ENCODE measurements at places on chromosomes 16 and 17.
A peak's percentile ranks its signal among the peaks of the same experiment; 100 is the strongest.

- DNase-seq: no peak
Measured at GRCh38 chr16:31367853-31368252, 12.9 kb downstream of the ITGAX start.

GRCh38 chr17:22518185-22518584 lies 825.9 kb downstream of the KCNJ18 start:
- no peak for DNase-seq

DNA sequence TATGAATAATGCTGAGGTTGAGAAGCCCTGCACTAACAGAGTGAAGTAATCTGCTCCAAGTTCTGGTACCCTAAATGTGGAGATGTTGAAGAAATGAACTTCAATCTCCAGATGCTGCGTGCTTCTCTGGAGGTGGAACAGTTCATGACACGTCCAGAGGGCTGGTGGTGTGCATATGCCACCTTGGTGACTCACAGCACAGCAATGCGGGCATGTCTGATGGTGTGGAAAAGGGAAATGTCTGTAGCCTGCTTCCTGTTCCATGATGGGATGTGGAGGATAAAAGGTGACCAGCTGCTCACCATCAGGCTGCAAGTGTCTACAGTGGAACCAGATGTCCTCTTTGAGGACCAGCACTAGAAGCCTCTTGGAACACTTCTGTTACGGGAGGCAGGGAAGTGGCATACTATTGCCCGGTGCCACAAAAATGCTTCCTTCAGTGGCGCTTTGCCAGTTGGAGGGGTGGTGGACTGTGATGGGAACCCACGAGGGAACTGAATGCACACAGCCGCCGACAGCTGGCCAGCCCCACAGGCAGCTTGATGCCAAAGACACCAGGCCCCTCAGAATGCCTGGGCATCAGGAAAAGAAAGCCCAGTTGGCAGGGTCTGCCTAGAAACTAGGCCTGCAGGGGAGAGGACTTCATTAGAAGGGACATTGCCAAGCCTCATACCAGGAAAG lies 19.9 kb downstream of the SNX11 start:
- no peak for DNase-seq

DNA sequence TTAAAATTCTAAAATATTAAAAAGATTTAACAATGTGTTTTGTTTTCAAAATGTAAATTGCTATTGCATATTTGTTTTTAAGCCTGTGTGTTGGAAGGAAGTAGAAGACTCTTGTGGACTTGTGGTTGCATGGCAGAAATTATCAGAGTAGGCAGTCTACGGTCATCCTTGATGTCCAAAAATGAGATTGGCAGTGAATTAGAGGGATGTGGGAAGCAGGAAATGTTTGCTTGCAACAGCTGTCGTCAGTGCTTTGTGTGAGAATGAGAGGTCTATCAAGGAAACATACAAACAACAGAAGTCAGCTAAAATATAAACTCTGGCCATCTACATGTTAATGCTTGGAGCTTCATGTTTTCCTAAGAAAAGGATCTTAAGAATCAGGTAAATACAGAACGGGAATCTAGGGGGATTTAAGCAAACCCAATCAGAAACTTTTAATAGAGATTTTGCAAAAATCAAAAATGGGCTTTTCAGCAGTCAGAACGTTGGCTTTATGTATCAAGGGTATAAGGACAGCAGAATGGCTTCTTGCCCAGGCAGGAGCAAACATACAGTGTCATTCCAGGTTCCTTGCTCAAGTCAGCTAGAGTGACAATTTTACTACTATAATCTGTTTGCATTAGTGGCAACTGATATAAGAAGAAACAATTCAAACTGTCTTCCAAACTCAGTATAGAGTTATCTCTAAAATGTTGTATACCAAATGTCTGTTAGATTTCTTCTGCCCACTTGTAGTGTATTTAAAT lies 196.7 kb downstream of the CYB561 start:
- no peak for DNase-seq

DNA sequence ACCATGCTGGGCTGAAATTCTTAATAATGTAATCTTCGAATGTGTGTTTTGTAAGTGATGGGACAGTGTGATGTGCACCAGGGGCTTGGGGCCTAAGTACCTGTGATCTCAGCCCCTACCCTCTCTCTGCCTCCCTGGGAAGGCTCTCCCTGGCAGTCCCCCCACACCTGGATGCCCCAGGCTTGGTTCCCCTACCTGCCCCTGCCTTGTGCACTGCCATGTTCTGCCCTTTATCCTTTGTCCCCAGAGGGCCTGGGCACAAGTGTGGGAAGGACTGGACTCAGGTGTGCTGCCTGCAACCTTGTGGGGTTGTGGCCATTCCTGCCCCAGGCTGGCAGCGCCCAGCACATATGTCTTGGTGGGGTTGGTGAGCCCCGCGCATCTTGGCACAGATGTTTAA lies 55.4 kb upstream of the CREBBP start:
- DNase-seq: no peak

DNA sequence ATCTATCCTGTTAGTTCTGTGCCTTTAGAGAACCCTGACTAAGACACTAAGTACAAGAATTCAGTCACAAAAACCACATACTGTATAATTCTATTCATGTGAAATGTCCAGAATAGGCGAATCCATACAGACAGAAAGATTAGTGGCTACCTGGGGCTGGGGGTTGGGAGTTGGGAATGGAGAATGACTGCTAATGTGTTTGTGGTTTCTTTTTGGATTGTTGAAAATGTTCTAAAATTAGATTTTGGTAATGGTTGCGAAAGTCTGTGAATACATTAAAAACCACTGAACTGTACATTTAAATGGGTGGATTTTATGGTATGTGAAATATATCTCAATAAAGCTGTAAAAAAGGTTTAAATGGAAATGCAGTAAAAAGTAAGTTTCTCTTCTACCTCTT lies 80.4 kb upstream of the AKTIP start:
- DNase-seq: no peak

- no peak for DNase-seq
Measured at GRCh38 chr17:33021731-33022408, 30.2 kb downstream of the SPACA3 start.

DNA sequence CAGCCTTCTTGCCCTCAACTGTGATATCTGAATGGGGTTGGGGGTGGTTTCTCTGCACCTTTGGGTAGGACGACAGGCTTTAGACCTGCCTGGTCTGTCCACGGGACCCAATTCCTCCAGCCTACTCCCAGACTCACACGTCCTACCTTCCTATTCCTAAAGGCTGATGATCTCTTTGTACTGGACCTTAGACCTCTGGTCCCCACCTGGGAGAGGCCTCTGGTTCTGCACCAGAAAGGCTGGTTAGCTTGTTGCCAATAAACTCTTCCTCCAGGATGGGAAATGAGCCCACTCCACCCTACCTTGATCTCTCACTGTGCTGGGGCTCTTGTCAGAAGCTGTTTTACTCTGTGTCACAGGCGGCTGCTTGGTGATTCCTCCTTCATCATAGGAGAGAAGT lies 14.4 kb downstream of the FBF1 start:
- peak; percentile 9 for DNase-seq

- no peak for DNase-seq
Measured at GRCh38 chr17:68621065-68621464, 19.9 kb upstream of the FAM20A start.

GRCh38 chr16:82535262-82535661 lies 91.5 kb upstream of the CDH13 start:
- no peak for DNase-seq

GRCh38 chr16:87140211-87141200 lies 176.7 kb downstream of the C16orf95 start:
- DNase-seq: peak; percentile 61

- DNase-seq: no peak
Measured at GRCh38 chr16:11205754-11206581, 50.0 kb downstream of the SOCS1 start.

DNA sequence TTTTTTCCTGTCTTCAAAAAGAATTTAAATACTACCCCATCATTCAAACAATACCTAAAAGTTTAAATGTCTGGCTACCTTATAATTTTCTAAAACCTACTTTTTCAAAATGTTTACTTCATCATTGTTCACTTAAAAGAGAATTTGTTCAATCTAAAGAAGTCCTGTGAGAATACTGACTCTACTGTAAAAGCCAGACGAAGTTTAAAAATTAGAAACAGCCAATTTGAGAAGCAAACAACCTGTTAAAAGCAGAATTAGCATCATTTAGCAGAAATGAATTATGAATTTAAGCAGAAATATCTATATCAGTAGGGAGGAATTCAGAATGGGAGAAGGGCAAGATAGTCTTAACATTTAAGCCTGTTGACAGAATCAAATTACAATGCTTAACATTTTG lies 2.1 kb downstream of the SKA2 start:
- DNase-seq: no peak

DNA sequence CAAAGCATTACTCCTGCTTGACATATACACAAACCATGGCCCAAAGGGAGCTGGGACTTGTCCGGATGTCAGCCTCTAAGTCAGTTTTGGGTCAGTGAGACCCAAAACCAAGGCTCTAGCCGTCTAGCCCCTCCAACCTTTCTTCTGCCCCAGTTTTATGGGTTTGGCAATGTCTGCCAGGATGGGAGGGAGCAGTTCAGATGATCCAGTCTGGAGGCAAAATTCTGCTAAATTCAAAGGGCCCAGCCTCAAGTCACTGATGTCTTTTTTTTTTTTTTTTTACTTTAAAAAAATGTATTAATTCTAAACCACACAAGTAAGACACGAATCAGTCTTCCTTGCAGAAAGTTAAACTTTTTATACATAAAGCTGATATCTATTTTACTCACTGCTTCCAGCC lies 8.6 kb downstream of the NLRC5 start:
- DNase-seq: no peak

GRCh38 chr17:69489313-69489712 lies 74.8 kb downstream of the MAP2K6 start:
- no peak for DNase-seq

DNA sequence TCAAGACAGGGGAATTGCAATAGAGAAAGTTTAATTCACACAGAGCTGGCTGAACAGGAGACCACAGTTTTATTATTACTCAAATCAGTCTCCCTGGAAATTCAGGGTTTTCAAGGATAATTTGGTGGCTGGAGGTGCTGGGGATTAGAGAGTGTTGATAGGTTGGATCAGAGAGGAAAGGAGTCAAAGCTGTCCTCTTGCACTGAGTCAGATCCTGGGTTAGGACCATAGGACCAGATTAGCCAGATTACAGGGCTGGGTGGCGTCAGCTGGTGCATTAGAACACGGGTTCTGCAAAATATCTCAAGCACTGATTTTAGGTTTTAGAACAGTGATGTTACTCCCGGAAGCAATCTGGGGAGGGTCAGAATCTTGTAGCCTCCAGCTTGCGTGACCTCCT lies 1.8 kb upstream of the NSMCE1 start:
- DNase-seq: no peak

- DNase-seq: no peak
Measured at GRCh38 chr17:45663772-45664171, 120.3 kb upstream of the CRHR1 start.

DNA sequence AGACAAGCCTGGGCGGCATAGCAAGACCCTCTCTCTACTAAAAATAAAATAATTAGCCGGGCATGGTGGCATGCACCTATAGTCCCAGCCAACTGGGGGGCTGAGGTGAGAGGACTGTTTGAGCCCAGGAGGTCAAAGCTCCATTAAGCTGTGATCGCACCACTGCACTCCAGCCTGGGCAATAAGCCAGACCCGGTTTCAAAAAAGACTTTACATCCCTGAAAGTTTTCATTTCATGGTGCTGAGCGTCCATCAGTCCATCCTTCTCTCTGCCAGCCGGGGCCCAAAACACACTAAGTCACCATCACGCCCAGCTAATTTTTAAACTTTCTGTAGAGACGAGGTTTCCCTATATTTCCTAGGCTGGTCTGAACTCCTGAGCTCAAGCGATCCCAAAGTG lies 10.6 kb downstream of the RAB40B start:
- DNase-seq: no peak

- peak; percentile 65 for DNase-seq
Measured at GRCh38 chr16:2482708-2483534, 8.0 kb downstream of the TBC1D24 start.

GRCh38 chr17:48100160-48100559 lies 1.1 kb downstream of the CBX1 start:
- DNase-seq: no peak

- DNase-seq: peak; percentile 39
Measured at GRCh38 chr16:70646260-70647241, at the start of gene IL34. TSS of gene IL34 (plus strand) at chr16:70646559. CDS start at chr16:70646948, 389 bp downstream.
